GM23338 (cell line): ENCODE measurements at places on chromosomes 7 and 10.
A peak's percentile ranks its signal among the peaks of the same experiment; 100 is the strongest.

DNA sequence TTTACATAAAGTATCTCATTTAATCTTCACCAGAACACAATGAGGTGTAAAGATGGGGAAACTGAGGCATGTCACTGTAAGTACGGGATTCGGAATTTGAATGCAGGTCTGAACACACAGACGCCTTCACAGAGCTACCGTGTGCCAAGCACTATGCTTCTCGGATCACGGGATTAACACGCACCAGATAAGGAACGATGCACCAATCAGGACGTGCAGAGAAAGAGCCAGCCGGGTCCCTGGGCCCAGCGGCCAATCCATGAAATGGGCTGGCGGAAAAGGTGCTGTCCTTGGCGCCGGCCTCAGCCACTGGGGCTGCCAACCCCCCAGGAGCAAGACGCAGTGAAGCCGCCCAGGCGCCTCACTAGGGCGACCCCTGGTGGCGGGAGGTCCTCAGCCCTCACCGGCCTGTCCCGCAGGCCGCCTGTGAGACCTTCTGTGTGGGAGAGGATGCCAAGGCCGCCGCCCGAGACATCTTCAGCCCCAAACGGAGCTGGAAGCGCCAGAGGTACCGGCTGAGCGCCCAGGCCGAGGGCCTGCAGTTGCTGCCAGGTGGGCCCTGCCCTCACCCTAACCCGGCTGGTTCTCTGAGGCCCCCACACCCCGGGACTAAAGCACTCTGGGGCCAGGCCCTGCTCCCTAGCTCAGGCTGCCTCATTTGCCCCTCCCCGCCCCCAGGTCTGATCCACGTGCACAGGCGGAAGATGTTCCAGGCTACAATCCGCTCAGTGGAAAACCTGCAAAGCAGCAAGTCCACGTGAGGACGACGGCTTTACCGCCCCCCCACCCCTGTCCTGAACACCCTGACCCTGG is 15.6 kb downstream of the ATG9B start:
- DNase-seq, result peak; percentile 91

DNA sequence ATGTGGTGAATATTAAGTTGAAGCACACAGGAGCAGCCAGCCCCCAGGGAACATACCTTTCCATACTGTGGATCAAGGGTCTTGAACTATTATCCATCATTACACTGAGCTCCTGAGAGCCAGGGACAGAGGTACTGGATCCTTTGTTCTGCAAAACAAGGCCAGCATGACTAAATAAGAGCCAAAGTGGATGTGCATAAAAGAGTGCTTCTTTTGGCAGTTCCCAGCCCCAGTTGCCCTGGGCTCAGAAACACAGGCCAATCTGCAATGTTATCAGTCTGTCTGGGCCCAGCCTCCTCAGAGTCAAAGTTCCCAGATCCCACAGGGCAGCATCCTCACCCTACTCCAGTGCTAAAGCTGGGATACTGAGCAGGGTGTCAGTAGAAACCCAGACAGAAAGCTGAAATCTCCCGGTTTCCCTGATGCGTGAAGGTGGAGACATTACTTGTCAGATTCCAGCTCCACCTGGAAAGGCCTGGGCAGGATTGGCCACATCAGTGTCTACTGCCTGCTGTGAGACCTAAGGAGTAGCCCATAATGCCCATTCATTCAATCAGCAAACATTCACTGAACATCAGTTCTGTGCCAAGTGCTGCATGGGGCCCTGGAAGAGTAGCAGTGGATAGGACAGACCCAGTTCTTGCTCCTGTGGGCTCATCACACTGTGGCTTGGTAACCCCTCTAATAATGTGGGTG is 342.7 kb downstream of the CXCL12 start:
- peak; percentile 28 for DNase-seq

GRCh38 chr7:52639981-52640380 is 395.5 kb upstream of the POM121L12 start:
- no peak for DNase-seq

DNA sequence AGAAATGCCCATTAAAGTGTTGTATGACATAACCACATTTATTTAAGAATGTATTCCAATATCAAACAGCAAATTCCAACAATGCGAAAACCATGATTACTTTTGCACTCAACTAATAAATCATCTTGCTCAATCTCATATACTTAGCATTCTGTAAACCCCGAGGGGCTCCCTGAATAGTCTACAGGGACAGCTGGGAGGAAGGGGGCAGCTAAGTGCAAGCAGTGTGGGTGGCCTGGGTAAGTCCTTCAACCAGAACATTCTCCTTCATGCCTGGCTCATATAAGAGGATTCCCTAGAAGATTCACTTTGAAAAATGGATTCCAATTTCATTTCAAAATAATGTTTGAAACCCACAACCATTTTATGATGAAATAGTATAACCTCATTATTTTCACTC is 355.5 kb downstream of the CDC14C start:
- no peak for DNase-seq

GRCh38 chr7:114084472-114085312 is 165.9 kb upstream of the PPP1R3A start:
- peak; percentile 58 for DNase-seq

- no peak for DNase-seq
Observed at GRCh38 chr10:92999191-92999590, 61.4 kb upstream of the CYP26C1 start.

DNA sequence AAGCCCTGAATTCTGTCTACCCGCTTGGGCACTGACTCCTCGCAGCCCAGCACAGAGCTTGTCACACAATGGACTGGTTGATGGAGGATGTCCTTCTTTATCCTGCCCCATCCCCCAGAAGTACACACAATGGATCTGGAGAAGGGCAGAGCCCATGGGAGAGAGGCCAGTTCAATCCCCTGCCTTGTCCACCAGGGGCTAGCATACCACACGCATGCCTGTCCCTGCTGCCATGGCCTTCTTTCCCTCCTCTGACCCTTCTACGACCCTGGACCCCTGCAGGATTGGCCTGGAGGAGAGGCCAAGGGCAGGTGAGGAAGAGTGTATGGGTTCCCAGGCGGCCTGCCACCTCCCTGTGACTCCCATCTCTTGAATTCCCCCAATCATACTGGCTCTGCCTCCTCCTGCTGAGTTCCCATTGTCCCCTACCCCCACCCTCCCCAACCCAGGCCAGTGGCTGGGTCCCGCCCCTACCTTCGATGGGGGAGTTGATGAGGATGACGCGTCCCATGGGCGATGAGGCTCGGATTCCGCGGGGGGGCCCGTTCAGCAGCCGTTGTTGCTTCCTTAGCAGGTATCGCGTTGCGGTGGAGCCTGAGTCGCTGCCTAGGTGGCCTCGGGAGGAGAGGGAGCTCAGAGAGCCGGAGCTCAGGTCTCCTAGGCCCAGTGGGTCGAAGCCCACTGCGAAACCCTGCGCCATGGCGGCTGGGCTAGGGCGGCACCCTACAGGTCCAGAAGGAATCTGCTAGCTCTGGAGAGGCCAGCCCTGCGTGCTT is 1.2 kb downstream of the PDZD7 start:
- DNase-seq, result peak; percentile 72

DNA sequence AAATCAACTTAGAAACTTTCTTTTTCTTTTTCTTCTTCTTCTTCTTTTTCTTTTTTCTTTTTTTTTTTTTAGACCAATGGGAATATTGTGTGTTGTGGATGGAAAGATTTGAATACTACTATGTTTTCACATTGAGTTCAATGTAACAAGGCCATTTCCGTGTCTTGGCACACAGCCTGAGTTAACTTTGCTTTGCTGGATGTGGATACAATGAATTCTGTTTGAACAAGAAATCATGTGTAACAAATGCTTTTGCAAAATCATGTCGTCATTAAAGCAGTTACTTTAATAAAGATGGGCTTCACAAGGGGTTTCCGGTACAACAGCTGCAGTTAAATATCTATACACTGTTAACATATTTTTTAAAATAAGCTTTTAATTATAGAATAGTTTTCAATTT is 13.5 kb upstream of the ENTPD1 start:
- DNase-seq, result no peak

DNA sequence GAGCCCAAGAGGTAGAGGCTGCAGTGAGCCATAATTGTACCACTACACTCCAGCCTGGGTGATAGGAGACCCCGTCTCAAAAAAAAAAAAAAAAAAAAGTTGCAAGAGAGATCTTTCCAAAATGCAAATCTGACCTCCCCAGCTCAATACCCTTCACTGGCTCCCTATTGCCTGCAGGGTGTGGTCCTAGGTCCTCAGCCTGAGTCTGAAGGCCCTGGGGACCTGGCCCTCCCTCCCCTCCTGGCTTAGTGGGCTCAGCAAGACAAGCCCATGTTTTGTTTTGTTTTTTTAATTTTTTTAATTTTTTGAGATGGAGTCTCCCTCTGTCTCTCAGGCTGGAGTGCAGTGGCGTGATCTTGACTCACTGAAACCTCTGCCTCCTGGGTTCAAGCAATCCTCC is 20.6 kb downstream of the SRRM3 start:
- no peak for DNase-seq

DNA sequence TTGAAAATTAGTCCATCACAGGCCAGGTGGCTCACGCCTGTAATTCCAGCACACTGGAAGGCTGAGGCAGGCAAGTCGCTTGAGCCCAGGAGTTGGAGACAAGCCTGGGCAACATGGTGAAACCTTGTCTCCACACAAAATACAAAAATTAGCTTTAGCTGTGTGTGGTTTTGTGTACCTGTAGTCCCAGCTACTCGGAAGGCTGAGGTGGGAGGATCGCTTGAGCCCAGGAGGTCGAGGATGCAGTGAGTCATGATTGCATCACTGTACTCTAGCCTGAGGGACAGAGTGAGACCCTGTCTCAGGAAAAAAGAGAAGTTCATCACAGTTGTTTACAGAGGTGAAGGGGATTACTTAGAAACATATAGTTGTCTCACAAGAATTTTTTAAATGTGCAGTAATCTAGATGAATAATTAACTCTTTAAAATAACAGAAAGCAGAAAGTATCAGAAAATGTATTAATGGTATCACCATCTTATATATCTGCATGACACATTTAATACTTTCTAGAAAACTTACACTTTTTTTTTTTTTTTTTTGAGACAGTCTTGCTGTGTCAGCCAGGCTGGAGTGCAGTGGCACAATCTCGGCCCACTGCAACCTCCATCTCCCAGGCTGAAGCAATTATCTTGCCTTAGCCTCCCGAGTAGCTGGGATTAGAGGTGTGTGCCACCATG is 8.9 kb downstream of the LCOR start:
- DNase-seq, result no peak

DNA sequence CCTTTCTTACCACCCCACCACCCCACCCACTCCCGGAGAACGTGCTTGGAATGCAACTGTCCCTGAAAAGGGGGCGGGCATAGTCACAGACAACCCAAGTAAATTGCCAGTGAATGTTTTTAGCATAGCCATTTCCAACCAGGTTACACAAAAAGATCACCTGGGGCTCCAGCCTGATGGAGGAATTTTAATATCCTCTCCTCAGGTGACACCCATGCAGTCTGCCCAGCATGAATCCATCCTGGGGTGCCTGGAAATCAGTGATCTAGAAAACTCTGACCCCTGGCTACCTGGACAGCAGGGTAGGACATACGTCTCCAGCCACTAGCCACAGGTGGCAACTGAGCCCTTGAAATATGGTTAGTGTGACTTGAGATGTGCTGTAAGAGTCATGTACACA is 61.1 kb downstream of the SORBS1 start:
- peak; percentile 36 for DNase-seq

DNA sequence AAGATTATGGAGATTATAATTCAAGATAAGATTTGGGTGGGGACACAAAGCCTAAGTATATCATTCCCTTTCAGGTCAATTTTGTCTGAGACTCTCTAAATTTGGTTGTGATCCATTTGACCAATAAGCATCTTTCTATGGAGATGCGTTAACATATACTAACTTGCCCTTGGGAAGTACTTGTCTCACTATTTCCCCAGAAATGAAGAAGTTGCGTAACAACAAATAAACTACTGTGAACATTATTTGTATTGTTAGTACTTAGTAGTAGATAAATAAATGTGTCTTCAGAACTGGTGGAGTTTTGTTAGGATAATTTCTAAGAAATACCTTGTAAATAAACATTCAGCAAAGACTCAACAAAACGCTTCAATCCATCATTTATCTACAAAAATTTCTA is 127.3 kb upstream of the LYZL2 start:
- no peak for DNase-seq
